ENCODE measurements at places on chromosomes 3 and 15. TPM values are rescaled to one million over a fixed set of nuclear protein-coding genes. Genes with fewer than 3 reads are reported as not detected.

- no peaks in the 10 kb centered on the region for H3K27me3 ChIP-seq
- H3K4me3 ChIP-seq, result no peak overlapping the region
- peaks cover 10% of the 10 kb centered on the region for H3K36me3 ChIP-seq
- H3K27ac ChIP-seq, result no peak overlapping the region
- DNase-seq, result no peak
- H3K4me1 ChIP-seq, result peaks cover 4% of the 10 kb centered on the region
These were observed 187.9 kb downstream of the AKAP13 start for GRCh38 chr15:85568261-85568808.

GRCh38 chr3:109152320-109152719, 15.8 kb downstream of the C3orf85 start:
- no peak overlapping the region for H3K4me3 ChIP-seq
- no peak for DNase-seq
- no peaks in the 10 kb centered on the region for H3K36me3 ChIP-seq
- peaks cover 2% of the 10 kb centered on the region for H3K27me3 ChIP-seq

The TRIM42 gene
- polyA plus RNA-seq, result not detected

- peak overlapping the region; percentile 100 for H3K4me3 ChIP-seq
- H3K27ac ChIP-seq, result peak overlapping the region; percentile 99
- peaks cover 15% of the 10 kb centered on the region for H3K27me3 ChIP-seq
- H3K36me3 ChIP-seq, result peaks cover 12% of the 10 kb centered on the region
- DNase-seq, result no peak
These were observed 1.5 kb downstream of the CEP63 start for GRCh38 chr3:134487406-134487805.

The GCNT3 gene
- not detected for polyA plus RNA-seq

DNA sequence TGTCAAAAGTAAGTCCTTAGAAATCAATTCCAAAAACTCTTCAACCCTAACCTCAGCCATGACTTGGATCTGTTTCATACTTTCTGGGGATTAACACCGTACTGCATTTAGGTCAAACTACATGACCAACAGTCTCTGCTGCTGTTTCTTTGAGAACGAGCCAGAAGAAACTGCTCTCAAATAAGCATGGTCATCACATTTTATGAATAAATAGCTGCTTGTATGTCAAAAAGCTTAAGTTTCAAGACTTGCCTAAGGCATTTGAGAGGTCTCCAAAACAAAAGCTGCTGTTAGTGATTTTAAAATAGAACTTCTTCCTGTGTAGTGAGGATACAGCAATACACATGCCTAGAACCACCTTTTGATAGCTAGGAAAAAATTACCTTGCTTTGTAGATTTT, 166.3 kb upstream of the CHRM5 start:
- no peaks in the 10 kb centered on the region for H3K36me3 ChIP-seq
- no peak overlapping the region for H3K4me3 ChIP-seq
- H3K27me3 ChIP-seq, result peaks cover 3% of the 10 kb centered on the region
- no peak for DNase-seq

- H3K4me1 ChIP-seq, result no peaks in the 10 kb centered on the region
- H3K27ac ChIP-seq, result no peak overlapping the region
- peaks cover 2% of the 10 kb centered on the region for H3K27me3 ChIP-seq
- peak; percentile 32 for DNase-seq
- H3K36me3 ChIP-seq, result no peaks in the 10 kb centered on the region
- H3K4me3 ChIP-seq, result no peak overlapping the region
These were observed 67.1 kb downstream of the OXSM start for GRCh38 chr3:25856902-25857518.

DNA sequence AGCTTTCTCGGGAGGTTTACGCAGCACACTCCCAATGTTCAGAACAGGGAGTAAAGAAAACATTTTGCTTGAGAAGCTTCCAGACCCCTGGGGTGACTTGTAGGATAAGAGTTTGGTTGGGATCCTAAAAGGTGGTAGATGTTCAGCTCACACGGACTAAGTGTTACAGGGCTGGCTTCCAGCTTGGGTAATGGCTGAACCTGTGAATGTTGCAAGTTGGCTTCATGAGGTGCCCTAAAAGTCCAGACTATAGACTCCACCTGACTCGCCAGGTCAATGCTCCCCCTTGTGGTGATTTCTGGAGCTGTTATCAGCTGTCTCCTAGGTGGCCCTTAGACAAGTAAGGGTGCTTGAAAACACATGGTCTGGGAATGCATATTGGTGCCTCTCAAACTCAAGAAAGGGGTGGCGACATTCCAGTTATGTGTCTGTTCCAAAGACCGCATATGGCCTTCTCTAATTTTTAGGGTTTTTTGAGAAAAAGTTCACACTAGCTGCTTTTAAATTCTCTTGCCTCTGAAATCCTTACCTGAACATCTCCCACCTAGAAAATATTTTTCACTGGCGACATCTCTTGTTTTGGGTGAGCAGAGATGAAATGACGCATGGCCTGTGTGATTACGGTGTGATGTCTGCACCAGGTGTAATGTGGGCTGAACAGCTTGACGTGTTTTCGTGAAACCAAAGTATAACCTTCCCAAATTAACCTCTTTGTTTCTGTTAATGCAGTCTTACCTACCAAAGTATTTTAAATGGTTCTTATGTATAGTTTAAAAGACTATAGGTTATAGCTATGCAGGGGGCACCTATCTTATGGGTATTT, 175.7 kb upstream of the KBTBD8 start:
- H3K4me3 ChIP-seq, result no peak overlapping the region
- H3K4me1 ChIP-seq, result no peaks in the 10 kb centered on the region
- peaks cover 1% of the 10 kb centered on the region for H3K27me3 ChIP-seq
- DNase-seq, result peak; percentile 53
- H3K36me3 ChIP-seq, result no peaks in the 10 kb centered on the region
- H3K27ac ChIP-seq, result no peak overlapping the region
